HuH-7.5 (cell line): ENCODE measurements at places on chromosomes 6 and 20.

DNA sequence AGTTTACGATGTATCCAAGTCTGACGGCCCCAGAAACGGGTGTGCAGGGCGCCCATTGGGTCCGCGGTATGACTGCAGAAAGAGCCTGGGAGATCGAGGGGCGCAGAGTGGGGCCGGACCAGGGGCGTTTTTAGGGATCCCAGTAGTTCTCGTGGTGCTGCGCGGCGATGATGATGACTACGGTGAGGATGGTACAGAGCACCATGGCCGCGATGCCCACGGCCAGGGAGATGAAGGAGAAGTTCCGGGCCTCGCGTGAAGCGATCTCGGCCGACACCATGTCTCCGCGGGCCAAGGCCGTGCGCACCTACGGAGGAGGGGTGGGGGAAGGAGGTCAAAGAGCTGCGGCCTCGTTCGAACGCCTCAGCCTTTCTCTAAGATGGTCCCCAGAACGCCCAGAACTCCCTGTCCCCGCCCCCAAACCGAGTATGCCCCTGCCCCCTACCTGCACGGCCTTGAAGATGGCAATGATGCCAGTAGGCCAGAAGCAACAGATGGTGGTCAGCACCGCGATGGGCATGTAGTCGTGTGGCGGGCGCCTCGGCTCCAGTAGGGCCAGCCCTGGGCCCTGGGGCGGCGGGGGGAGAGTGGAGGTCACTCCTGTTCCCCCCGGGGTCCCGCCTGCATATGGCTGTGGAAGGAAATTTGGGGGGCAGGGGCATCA is 2.5 kb downstream of the PRRT1 start:
- no peak for DNase-seq

DNA sequence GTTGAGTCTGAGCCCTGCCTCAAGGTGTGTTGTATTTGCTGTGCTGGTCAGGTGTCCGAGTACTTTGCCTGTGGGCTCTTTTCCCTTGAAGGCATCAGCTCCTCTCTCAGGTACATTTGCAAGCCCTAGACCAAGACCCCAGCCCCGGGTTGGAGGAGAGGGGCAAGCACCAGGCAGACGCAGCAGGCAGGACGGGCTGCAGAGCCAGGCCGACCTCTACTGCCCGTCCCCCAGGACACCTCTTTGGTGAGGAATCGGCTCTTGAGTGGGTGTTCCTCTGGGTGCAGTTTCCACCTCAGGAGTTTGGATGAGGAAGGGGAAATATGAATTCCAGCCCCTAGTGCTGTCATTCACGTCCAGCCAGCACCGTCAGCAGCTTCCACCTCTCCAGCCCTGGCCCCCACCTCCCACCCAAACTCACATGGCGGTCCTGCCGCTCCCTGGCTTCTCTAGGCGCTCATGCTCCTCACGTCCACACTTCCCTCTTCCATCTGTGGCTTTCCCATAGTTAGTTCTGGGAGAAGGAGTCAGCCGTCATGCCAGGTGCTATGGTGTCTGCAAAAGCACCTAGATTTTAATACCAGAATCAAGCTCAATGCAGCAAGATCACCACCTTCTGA is 183.9 kb downstream of the DLL1 start:
- DNase-seq: no peak

GRCh38 chr6:53869964-53870363 is 75.2 kb downstream of the LRRC1 start:
- no peak for DNase-seq

GRCh38 chr6:30685157-30686008 is 1.1 kb downstream of the PPP1R18 start:
- no peak for DNase-seq

GRCh38 chr6:143063631-143064030 is 2.9 kb downstream of the AIG1 start:
- DNase-seq: no peak

DNA sequence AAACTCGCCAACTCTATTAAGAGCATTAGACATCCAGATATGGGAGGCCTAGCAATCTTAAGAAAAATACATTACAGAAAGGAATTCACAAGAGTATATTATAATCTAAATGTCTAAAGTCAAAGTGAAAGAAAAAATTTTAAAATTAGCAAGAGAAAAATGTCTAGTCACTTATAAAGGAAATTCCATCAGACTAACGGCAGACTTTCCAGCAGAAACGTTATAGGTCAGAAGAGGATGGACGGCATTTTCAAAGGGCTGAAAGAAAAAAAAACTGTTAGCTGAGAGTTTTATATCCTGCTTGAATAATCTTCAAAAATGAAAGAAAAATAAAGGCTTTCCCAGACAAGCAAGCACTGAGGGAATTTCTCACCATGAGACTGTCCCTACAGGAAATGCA is 269.0 kb downstream of the HDGFL1 start:
- no peak for DNase-seq

- no peak for DNase-seq
Measured at GRCh38 chr6:18962361-18962905, 575.3 kb downstream of the RNF144B start.

GRCh38 chr6:3252369-3252768 is 6.4 kb upstream of the PSMG4 start:
- no peak for DNase-seq

GRCh38 chr6:132927713-132928112 is 113.3 kb downstream of the RPS12 start:
- DNase-seq: no peak

- DNase-seq: no peak
Measured at GRCh38 chr6:6483733-6484132, 104.8 kb upstream of the LY86 start.
